ENCODE measurements at places on chromosomes 3 and 15. TPM values are rescaled to one million over a fixed set of nuclear protein-coding genes. Genes with fewer than 3 reads are reported as not detected.
A peak's percentile ranks its signal among the peaks of the same experiment; 100 is the strongest.

- no peak for DNase-seq
- peaks cover 14% of the 10 kb centered on the region for H3K4me1 ChIP-seq
- H3K4me3 ChIP-seq: no peak overlapping the region
- H3K27ac ChIP-seq: no peak overlapping the region
- H3K36me3 ChIP-seq: no peaks in the 10 kb centered on the region
- no peaks in the 10 kb centered on the region for H3K27me3 ChIP-seq
These were observed 157.3 kb upstream of the CGNL1 start for GRCh38 chr15:57218826-57219576.

DNA sequence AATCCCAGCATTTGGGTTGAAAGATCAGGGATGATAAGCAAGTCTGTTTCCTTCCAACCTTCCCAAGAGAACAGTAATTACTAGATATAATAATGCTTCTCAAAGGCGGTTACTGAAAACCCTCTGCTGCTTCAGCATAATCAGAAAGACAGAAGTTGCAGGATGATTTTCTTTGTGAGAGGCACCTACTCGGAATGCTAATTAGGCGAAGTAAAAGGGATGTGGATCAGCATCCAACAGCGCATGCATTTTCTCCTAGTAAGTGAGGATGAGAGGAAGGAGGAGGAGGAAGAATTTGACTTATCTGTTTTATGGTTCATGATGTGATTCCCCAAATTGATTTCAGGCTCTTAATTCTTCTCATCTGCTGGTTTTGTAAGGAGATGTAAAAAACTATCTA is 118.0 kb downstream of the CACNA2D3 start:
- H3K27ac ChIP-seq: no peak overlapping the region
- no peaks in the 10 kb centered on the region for H3K27me3 ChIP-seq
- no peak overlapping the region for H3K4me3 ChIP-seq
- H3K4me1 ChIP-seq: no peaks in the 10 kb centered on the region

- DNase-seq: no peak
- no peak overlapping the region for H3K27ac ChIP-seq
- no peaks in the 10 kb centered on the region for H3K36me3 ChIP-seq
- no peaks in the 10 kb centered on the region for H3K27me3 ChIP-seq
- H3K4me3 ChIP-seq: no peak overlapping the region
These were observed 107.3 kb upstream of the IGSF10 start for GRCh38 chr3:151568184-151568583.

DNA sequence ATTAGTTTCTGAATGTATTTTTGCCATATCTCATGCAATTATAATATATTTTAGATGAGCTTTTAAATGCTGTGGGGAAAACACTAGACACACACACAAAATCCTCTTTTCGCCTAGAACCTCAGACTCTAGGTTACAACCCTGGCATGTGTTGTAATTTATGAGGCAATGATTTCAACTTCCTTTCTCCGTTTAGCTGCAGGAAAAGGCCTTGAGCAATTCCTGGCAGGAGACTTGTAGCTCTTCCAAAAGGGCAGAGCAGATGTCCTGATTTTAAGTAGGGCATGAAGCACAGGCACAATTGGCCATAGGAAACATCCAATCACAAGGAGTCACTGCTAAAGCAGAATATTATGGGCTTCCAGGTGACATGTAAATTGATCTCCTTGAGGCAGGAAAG is 82.0 kb downstream of the GPR156 start:
- H3K27ac ChIP-seq: no peak overlapping the region
- no peak overlapping the region for H3K4me3 ChIP-seq
- H3K4me1 ChIP-seq: no peaks in the 10 kb centered on the region
- no peak for DNase-seq

- H3K27ac ChIP-seq: no peak within 1 kb of the TSS
- peak within 1 kb of the TSS; percentile 34 for H3K4me3 ChIP-seq
- no peaks in the 10 kb centered on the region for H3K36me3 ChIP-seq
- H3K4me1 ChIP-seq: no peaks in the 10 kb centered on the region
- H3K27me3 ChIP-seq: peaks cover 16% of the 10 kb centered on the region
These were observed at the start of gene WNT7A for GRCh38 chr3:13879946-13880810. Gene WNT7A (minus strand): TSS chr3:13880071. CDS start chr3:13879816, 255 bp downstream.

DNA sequence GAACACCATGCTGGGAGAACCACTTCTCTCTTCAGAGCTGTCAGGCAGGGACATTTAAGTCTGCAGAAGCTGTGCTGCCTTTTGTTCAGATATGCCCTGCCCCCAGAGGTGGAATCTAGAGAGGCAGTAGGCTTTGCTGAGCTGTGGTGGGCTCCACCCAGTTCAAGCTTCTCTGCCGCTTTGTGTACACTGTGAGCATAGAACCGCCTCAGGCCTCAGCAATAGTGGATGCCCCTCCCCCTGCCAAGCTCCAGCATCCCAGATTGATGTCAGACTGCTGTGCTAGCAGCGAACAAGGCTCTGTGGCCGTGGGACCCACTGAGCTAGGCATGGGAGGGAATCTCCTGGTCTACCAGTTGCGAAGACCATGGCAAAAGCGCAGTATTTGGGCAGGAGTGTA is 121.6 kb downstream of the NFKBIZ start:
- no peaks in the 10 kb centered on the region for H3K4me1 ChIP-seq
- no peaks in the 10 kb centered on the region for H3K36me3 ChIP-seq
- H3K4me3 ChIP-seq: no peak overlapping the region
- no peak for DNase-seq

DNA sequence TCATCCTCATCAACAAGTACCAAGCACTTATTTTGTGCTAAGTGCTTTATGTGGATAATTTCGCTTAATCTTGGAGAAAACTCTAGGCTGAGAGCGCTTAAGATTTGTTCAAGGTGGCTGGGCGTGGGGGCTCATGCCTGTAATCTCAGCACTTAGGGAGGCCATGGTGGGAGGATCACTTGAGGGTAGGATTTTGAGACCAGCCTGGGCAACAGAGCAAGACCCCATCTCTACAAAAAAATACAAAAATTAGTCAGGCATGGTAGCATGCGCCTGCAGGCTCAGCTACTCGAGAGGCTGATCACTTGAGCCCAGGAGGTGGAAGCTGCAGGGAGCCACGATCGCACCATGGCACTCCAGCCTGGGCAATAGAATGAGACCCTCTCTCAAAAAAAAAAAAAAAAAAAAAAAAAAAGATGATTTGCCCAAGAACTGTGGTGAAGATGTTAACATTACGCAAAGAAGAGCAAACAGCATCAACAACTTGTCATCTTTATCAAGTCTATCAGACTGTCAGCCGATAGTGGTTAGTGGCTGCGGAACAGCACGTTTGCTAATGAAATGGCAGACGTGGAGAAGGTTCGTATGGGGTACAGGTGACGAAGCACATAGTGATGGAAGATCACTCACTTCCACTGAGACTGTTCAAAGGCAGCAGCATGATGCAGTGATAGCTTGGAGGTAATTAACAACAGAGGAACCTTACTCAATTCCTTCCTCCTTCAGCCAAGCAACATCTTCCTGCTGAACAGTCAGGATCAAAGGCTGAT is 27.7 kb downstream of the NRROS start:
- H3K27me3 ChIP-seq: no peaks in the 10 kb centered on the region
- H3K4me3 ChIP-seq: no peak overlapping the region
- no peak overlapping the region for H3K27ac ChIP-seq
- H3K36me3 ChIP-seq: no peaks in the 10 kb centered on the region
- DNase-seq: no peak

GRCh38 chr3:37423825-37424224 is 249.4 kb upstream of the LRRFIP2 start:
- no peak overlapping the region for H3K4me3 ChIP-seq
- H3K4me1 ChIP-seq: no peaks in the 10 kb centered on the region
- no peak overlapping the region for H3K27ac ChIP-seq
- no peak for DNase-seq

GRCh38 chr3:88725440-88726165 is 381.8 kb upstream of the EPHA3 start:
- no peak for DNase-seq
- H3K27me3 ChIP-seq: no peaks in the 10 kb centered on the region
- no peaks in the 10 kb centered on the region for H3K4me1 ChIP-seq
- no peaks in the 10 kb centered on the region for H3K36me3 ChIP-seq

DNA sequence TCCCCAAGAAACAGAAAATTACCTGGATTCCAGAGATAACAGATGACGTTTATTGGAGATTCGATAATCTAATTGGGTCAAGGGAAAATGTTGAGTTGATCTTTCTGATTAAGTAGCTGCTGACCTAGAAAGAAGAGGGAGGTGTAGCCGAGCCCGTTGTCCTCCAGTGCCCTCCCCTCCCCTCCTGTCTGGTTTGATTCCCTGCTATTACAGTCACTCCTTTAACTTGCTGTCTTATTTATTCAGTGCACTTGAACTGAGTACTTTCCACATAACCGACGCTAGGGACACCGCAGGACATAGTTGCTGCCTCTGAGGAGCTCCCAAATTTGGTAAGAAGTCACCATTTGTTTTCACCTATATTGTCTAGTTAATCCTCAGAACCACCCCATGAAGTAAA is 103.7 kb downstream of the AQP9 start:
- H3K36me3 ChIP-seq: no peaks in the 10 kb centered on the region
- H3K27ac ChIP-seq: no peak overlapping the region
- no peaks in the 10 kb centered on the region for H3K4me1 ChIP-seq
- no peak overlapping the region for H3K4me3 ChIP-seq
- DNase-seq: no peak

GRCh38 chr3:53045518-53046170 is at the start of gene SFMBT1:
Gene SFMBT1 (minus strand): TSS chr3:53046073. CDS start chr3:52969128, 76,945 bp downstream.
- H3K36me3 ChIP-seq: no peaks in the 10 kb centered on the region
- H3K27ac ChIP-seq: peak within 1 kb of the TSS; percentile 91
- H3K4me3 ChIP-seq: peak within 1 kb of the TSS; percentile 76
- DNase-seq: no peak
- peaks cover 20% of the 10 kb centered on the region for H3K4me1 ChIP-seq

- no peak overlapping the region for H3K4me3 ChIP-seq
- no peak for DNase-seq
- H3K27ac ChIP-seq: no peak overlapping the region
These were observed 6.6 kb upstream of the GPR171 start for GRCh38 chr3:151209654-151210053.

- DNase-seq: no peak
- H3K4me1 ChIP-seq: no peaks in the 10 kb centered on the region
- H3K36me3 ChIP-seq: no peaks in the 10 kb centered on the region
- H3K27ac ChIP-seq: no peak overlapping the region
- no peak overlapping the region for H3K4me3 ChIP-seq
These were observed 21.9 kb downstream of the PLCL2 start for GRCh38 chr3:16906682-16907081.

DNA sequence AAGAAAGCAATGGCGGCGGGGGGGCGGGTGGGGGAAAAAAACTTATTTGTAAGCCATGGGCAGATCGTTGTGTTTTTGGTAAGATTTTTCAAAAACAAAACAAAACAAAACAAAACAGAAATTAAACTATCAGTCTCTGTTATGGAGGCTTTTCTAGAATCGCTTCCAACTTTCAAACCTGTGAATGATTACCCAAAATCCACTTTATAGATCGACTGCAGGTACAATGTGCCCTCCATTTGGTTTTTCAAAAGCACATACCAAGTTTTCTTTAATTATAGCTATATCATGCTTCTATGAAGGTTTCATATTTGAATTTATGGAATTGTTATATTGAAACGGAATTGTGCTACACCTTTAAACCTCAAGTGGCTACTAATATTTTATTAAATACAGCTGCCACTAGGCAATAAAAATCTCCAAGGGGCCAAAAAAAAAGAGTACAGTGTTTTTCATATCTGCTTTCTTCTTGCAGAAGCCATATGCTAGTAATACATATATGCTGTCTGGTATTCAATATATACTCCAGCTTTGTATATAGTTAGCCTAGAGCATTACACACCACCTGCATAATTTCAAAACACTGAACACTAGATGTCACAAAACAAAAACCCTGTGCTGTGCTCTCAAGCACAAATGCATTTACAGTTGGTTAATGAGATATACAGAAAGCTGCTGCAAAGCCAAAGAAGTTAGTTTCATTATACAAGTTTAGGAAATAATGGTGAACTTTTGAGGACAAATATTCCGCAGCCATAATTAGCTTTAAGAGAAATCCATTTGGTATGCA is 683.8 kb upstream of the NR2F2 start:
- H3K36me3 ChIP-seq: no peaks in the 10 kb centered on the region
- no peak for DNase-seq
- no peaks in the 10 kb centered on the region for H3K4me1 ChIP-seq
- no peaks in the 10 kb centered on the region for H3K27me3 ChIP-seq

- DNase-seq: no peak
- no peak overlapping the region for H3K27ac ChIP-seq
- no peaks in the 10 kb centered on the region for H3K4me1 ChIP-seq
- no peak overlapping the region for H3K4me3 ChIP-seq
These were observed 42.0 kb downstream of the SST start for GRCh38 chr3:187628169-187628568.

DNA sequence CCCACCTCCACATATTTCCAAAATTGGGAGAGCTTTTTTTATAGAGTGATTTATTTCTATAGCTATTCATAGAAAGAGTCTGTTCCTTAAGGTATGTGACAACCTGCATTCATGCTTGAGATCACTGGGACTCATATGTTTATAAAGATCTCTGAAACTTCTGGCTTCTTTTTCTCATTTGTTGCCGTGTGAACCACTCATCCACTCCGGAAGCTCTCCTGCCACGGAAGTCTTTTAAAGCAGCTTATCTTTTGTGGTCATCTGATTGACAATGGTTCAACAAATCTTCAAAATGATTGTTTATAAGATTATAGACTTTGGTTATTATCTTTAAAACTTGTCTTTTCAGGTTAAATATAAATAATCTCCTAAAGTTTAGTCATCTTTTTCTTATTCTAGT is 260.5 kb downstream of the C3orf38 start:
- no peaks in the 10 kb centered on the region for H3K4me1 ChIP-seq
- H3K27ac ChIP-seq: no peak overlapping the region
- no peaks in the 10 kb centered on the region for H3K27me3 ChIP-seq
- no peaks in the 10 kb centered on the region for H3K36me3 ChIP-seq

DNA sequence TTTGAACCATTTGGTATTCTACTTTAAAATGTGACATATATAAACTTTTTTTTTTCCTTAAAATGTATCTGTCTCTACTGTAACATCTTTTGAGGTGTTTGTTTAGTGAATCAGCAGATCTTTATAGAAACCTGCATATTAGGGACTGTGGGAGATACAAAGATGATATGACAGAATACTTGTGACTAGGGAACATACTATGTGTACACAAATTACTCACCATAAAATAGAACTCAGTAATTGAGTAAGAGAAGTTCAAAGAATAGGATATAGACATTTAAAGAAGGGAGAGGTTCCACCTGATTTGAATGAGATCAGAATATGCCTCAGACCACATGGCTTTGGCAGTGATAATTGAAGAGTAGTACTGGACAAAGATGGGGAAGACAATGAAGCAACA is 47.9 kb downstream of the ATP2C1 start:
- H3K4me3 ChIP-seq: no peak overlapping the region
- H3K27me3 ChIP-seq: no peaks in the 10 kb centered on the region
- no peak overlapping the region for H3K27ac ChIP-seq
- no peaks in the 10 kb centered on the region for H3K4me1 ChIP-seq
- peaks cover 18% of the 10 kb centered on the region for H3K36me3 ChIP-seq
- no peak for DNase-seq

- no peak overlapping the region for H3K27ac ChIP-seq
- H3K4me3 ChIP-seq: no peak overlapping the region
- no peaks in the 10 kb centered on the region for H3K36me3 ChIP-seq
- H3K27me3 ChIP-seq: no peaks in the 10 kb centered on the region
- no peaks in the 10 kb centered on the region for H3K4me1 ChIP-seq
- no peak for DNase-seq
These were observed 916.2 kb upstream of the CADM2 start for GRCh38 chr3:84042399-84043106.

GRCh38 chr15:72933976-72934375 is 118.3 kb upstream of the NEO1 start:
- DNase-seq: no peak
- no peak overlapping the region for H3K27ac ChIP-seq
- no peak overlapping the region for H3K4me3 ChIP-seq

The UCN2 gene
- total RNA-seq: 1.8 TPM

The PRR20G gene
- not detected for total RNA-seq

The CCR9 gene
- total RNA-seq: not detected

The REC114 gene
- not detected for total RNA-seq

The HDC gene
- total RNA-seq: not detected

The MEX3B gene
- total RNA-seq: 8.5 TPM

The GOLGA6L6 gene
- total RNA-seq: not detected

The SLC24A5 gene
- total RNA-seq: not detected

The FAM3D gene
- not detected for total RNA-seq

Data from Panc1 (cell line).